Fibroblast of the aortic adventitia (primary cell): ENCODE measurements at places on chromosomes 7 and 10.

- no peak for DNase-seq
These were observed 213.0 kb upstream of the SMIM30 start for GRCh38 chr7:113331155-113331898.

GRCh38 chr7:16345979-16346958 lies 75.1 kb downstream of the CRPPA start:
- DNase-seq = peak; percentile 82

- DNase-seq = no peak
These were observed 10.6 kb downstream of the NACAD start for GRCh38 chr7:45078125-45078681.

- DNase-seq = peak; percentile 81
These were observed 40.1 kb downstream of the LYZL1 start for GRCh38 chr10:29328983-29329382.

DNA sequence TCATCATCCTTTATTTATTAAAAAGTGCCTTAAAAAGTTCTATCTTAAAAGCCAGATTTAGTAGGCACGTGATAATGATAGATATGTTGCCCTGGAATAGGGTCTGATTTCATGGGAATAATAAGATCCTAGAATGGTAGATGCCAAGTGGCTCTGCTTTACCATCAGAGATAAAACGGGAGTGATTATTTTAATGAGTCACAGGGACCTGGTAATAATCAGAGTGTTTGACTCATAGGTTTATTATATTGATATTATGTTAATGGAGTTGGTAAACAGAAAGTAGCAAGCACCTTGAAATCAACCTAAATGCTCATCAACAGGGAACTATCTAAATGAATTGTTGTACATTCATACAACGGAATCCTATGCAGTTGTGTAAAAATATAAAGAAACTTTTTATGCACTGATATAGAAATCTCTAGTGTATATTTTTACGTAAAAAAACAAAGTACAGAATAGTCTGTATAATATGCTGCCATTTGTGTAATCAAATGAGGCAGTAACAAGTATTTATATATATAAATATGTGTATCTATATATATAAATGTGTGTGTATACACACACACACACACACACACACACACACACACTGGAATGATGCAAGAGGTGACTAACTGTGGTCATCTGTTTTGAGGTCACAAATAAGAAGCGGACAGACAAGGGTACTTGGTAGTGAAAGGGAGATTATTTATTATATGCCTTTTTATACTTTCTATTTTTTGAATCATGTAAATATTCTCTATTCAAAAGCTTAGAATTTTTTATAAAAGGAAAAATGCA lies 78.6 kb upstream of the DYNC1I1 start:
- DNase-seq = peak; percentile 7

DNA sequence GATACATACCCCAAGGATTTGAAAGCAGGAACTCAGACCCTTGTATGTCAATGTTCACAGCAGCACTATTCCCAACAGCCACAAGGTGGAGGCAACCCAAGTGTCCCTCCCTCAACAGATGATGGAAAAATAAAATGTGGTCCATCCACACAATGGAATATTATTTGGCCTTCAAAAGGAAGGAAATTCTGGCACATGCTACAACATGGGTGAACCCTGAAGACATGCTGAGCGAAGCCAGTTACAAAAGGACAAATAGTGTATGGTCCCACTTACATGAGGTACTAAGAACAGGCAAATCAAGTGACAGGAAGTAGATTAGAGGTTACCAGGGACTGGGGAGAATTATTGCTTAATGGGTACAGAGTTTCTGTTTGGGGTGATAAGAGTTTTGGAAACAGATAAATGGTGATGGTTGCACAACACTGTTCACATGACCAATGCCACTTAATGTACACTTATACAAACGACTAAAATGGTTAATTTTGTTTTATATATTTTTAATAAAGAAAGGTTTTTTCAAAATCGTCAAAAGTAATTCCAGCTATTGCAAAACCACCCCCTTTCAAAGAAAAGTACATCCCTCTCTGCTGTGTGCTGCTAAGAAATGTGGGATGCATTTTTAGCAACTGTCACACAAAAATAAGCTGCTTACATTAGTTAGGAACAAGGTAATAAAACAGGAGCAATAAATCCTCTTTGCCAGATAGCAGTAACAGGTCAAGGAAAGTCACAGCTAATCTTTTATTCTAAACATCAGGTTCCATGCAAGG lies 85.7 kb downstream of the GRB10 start:
- peak; percentile 17 for DNase-seq

- DNase-seq = no peak
These were observed 93.0 kb downstream of the BTRC start for GRCh38 chr10:101446947-101447346.

DNA sequence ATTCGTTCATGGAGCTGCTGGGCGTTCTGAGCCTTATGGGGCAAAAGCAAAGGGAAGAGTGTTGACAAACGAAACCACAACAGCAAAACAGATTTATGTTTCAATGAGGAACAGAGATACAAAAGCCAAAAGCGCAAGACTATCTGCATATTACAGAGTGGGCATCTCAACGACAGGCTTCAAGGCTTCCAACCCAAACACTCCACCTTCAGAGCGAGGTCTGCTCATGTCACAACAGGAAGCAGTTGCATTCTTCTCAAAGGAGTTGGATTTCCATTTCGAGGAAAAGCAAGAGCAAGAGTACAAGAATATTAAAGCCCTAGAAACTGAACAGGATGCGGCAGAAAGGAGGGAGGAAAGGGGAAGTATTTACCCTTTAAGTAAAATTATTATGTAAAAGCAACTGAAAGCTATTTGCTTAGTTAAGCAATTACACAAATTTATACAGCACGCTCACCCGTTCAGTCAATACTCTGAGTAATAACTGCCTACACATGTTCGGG lies 189.3 kb downstream of the ELMO1 start:
- no peak for DNase-seq

GRCh38 chr10:33136781-33137180 lies 178.8 kb upstream of the ITGB1 start:
- DNase-seq = no peak

- peak; percentile 15 for DNase-seq
These were observed 91.8 kb upstream of the KCNIP2 start for GRCh38 chr10:101935431-101935830.

- no peak for DNase-seq
These were observed 74.2 kb upstream of the LAMB4 start for GRCh38 chr7:108204281-108204796.

- no peak for DNase-seq
These were observed 83.1 kb downstream of the CHN2 start for GRCh38 chr7:29277436-29278215.

DNA sequence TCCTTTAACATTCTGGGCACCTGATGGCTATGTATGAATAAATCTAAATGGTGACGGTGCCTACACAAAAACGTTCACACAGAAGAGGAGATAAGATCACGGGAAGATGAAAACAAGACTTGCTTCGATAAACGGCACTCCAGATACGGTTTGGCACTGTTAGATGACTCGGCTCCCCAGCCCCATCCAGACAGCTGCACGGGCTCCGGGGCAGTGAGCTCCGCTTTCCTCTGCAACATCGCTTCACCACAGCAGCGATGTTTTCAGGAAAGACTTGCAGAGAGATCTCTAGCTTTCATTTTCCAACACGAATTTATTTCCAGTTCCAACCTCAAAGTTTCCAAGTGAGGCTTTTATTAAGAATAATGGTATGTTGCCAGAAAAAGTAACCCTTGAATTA lies 132.1 kb downstream of the KLF6 start:
- peak; percentile 60 for DNase-seq

DNA sequence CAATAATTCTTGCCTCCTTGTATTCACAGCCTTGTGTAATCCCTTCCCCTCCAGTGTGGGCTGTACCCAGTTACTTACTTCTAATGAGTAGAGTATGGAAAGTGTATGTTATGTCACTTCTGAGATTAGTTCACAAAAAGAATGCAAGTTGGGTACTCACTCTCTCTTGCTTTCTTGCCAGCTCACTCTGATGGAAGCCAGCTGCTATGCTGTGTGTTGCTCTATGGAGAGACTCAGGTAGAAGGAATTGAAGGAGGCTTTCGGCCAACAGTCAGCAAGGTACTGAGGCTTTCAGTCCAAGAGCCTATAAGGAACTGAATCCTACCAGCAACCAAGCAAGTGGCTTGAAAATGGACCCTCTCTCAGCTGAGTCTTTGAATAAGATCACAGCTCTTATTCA lies 9.7 kb upstream of the BICC1 start:
- peak; percentile 50 for DNase-seq

DNA sequence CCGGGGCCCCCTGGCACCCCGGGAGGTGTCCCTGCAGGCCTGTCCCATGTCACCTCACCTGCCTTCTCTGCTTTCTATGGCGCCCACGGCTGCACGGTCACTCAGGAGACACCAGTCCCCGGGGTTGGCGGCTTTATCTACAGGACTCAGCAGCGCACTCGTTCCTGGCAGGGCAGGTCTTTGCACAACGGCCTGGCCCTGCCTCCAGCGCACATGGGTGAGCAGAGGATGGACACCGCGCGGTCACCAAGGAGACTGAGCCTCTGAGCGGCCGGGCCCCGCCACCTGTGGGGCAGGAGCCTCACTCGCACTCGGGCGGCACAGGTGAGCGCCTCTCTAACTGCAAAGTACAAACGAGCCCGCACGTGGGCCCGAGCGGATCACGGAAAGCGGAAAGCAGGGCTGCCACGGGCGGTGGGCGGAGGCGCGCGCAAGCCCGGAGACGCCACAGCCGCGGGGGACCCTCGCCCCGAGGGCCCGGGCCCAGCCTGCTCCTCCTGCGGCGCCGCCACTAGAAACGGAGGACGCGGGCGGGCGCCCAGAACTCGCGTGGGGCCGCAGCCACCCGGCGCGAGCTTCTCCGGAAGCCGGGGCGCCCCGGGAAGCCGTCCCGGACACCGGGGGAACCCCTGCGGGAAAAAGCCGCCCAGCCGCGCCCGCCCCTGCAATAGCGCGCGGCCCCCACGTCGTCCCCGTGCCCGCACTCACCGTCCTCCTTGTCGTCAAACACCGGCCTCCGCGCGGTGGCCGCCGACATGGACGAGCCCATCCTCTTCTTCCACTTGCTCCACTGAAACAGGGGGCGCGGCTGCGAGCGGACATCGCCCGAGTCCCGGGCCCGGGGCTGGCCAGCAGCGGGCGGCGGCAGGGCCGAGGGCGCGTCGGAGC lies 642 bp downstream of the STK32C start:
- DNase-seq = no peak

DNA sequence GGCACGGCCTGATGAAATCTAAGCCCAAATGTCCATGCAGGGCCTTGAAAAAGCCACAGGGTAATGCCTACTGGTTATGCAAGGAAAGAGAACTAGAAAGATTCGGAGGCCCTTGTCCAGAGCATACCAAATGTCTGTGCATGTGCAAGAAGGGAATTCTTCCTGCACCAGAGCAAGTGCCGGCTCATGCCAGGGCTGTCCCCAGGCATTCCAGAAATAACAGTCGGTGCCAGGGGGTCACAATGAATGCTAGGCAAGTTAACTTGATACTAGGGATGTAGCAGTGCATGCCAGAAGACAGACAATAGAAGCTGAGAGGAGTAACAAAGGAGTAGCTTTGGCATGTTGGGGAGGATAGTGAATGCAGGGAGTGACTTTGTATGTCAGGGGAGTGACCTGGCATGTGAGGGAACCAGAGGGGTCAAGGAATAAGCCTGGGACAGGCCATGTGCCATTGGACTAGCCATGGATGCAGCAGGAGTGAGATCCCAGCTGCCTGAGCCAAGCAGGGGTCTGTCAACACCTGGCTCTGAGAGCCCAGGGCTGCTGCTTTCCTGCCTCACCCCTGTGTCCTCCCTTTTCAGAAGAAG lies 119.5 kb upstream of the UNC5B start:
- DNase-seq = no peak

GRCh38 chr10:78249690-78250089 lies 216.0 kb downstream of the RPS24 start:
- no peak for DNase-seq

DNA sequence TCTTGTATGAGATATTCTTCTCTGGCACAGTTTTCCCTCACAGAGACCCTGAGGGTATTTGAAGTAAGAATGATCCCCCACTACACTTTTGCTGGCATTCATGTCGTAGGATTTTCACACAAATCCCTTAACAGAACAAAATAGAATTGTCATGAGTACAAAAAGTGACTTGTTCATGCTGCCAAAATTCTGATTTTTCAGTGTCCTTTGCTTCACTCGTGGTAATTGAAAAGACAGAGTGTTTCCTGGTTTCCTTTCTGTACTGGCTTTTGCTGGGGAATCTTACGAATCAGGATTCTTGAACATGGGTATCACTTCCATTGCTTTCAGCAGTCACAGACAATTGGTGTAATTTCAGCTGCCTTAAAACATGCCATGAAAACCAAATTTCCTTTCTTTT lies 756.3 kb downstream of the REEP3 start:
- DNase-seq = no peak

- DNase-seq = no peak
These were observed 158.0 kb downstream of the TRIL start for GRCh38 chr7:28800150-28800549.

DNA sequence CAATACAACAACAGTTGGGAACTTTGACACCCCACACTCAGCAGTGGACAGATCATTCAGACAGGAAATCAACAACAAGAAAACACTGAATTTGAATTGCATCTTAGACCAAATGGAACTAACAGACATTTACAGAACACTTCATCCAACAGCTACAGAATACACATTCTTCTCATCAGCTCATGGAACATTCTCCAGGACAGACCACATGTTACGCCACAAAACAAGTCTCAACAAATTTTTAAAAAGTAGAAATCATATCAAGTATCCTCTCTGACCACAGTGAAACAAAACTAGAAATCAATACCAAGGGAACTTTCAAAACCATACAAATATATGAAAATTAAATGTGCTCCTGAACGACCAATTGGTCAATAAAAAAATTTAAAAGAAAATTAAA lies 212.3 kb downstream of the DNAJC1 start:
- no peak for DNase-seq

- DNase-seq = no peak
These were observed 171.9 kb downstream of the EBF3 start for GRCh38 chr10:129792141-129792540.

DNA sequence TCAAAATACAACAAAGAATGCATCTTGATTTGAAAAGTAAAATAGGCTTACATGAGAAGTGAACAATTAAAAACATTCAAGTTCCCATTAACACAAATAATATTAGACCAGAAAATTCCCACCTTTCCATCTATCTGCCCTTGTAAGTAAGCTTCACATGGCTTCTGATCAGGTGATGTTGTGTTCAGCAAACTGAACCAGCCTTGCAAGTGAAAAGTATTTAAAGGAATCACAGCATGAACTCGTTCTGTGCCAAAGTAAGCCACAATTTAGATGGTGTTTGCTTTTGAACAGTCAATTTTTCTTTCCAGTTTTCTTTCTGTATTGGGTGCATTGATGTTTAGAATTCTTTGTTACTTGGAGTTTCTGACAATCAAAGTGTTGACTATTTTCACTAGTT lies 347.9 kb downstream of the TNS3 start:
- DNase-seq = no peak

DNA sequence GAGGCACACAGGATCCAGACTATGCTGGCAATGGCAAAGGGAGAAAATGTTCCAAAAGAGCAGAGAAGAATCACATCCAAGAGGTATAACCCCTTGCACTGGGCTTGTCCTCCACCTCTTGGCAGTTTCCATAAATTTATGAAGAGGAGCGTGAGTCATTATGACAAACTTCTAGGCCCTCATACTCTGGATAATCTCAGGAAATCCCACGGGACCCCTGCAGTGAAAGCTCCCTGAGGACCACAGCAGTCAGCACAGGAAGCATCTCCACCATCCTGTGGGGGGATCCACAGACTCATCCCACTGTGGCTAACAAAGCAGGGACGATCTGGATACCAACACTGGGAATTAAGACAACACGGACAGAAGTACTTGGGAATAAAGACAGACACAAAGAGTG lies 30.3 kb upstream of the GPAM start:
- peak; percentile 77 for DNase-seq

GRCh38 chr10:11830836-11831519 lies 7.8 kb downstream of the PROSER2 start:
- no peak for DNase-seq
